ENCODE measurements at places on chromosomes 12 and 14. TPM values are rescaled to one million over a fixed set of nuclear protein-coding genes. Genes with fewer than 3 reads are reported as not detected.

ETFRF1 gene
- total RNA-seq = 48.4 TPM

TAS2R30 gene
- 2.1 TPM for total RNA-seq

NTS gene
- total RNA-seq = 0.40 TPM

DEGS2 gene
- total RNA-seq = 19.9 TPM

TMEM253 gene
- total RNA-seq = 0.94 TPM

Data from upper lobe of left lung (tissue), 6 donors.